ENCODE measurements at places on chromosomes 7 and 10.

DNA sequence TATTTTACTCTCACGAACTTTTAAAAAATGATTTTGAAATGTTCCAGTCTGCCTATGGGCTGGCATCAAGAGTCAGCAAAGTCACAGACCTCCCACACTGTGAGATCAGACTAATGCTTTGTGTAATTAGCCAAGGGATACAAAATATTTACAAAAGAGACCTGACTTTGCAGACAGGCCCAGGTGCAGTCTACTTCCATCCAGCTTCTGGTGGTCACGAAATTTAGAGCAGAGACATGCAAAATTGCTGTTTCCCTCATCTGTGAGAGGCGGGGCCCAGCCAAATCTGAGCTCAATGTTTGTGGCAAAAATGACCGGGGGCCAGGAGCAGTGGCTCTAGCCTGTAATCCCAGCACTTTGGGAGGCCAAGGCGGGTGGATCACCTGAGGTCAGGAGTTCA lies 82.5 kb upstream of the PITRM1 start:
- no peak for DNase-seq

GRCh38 chr7:155227788-155228458 lies 69.8 kb upstream of the INSIG1 start:
- DNase-seq = no peak

DNA sequence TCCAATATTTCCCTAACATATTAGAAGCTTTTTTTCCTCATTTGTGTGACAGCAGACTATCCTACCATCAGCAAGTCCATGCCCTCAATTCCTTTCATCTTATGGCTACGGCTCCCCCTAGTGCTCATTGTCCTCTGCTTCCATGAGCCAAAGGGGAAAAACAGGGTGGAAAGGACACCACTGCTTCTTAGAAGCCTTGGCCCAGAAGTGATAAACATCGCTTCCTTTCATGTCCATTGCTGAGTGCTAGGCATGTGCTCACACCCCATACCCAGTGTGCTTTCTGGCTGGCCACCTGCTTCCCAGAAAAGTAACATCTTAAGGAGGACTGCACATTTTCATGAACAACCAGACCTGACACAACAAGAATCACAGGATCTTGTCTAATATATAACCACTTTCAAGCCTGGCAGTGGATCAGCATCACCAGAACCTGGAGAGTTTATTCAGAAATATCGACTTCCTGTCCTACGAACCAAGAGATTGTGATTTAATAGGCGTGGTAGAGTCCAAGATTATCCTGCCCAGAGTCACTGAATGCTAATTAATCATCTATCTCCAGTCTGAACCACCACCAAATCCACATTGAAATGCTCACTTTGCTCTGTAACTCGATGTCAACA lies 650.5 kb upstream of the SORCS1 start:
- DNase-seq = no peak

GRCh38 chr10:19658131-19658530 lies 158.1 kb upstream of the PLXDC2 start:
- no peak for DNase-seq

- DNase-seq = no peak
These were observed 9.2 kb downstream of the TAS2R60 start for GRCh38 chr7:143452495-143452894.

GRCh38 chr10:45487735-45488134 lies 113.7 kb downstream of the ALOX5 start:
- DNase-seq = no peak

GRCh38 chr7:39720586-39720985 lies 97.2 kb downstream of the RALA start:
- DNase-seq = no peak

- peak; percentile 1 for DNase-seq
These were observed 94.4 kb upstream of the STEAP4 start for GRCh38 chr7:88401009-88401623.

DNA sequence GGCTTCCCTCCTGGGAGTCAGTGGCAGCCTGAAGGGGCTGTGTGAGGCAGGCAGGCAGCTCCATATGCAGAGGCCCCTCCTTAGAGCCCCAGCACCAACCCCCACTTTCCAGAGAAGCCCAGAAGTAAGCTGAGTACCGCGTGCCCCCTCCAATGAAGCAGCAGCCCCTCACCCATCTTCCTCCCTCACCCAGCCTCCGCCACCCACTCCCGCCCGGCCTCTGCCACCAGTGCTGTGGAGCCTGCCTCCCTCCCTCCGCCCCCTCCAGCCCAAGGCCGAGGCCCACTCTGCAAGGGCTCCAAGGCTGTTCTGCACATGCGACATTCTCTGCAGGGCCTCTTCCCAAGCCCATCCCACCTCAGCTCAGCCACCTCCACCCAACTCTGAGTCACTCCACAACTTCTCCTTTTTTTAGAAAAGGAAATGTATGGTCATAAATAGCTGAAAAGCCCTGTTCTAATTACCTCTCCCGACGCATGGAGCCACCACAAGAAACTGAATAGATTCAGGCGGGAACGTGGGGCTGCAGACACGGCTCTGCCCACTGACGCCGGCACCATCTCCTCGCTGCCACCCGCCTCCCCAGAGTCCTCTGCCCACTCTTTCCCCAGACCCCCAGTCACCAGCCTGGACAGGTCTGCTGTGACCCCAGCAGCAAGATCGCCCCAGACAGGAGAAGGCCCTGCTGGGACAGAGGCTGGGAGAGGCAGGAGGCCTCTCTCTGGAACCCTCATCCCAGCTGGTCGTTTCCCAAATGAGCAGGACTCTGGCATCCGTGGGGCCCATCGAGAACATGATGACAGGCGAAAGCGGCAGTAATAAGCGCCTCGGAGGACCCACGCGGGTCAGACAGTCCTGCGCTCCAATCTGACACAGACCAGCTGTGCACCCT lies 213.9 kb downstream of the MAD1L1 start:
- no peak for DNase-seq

DNA sequence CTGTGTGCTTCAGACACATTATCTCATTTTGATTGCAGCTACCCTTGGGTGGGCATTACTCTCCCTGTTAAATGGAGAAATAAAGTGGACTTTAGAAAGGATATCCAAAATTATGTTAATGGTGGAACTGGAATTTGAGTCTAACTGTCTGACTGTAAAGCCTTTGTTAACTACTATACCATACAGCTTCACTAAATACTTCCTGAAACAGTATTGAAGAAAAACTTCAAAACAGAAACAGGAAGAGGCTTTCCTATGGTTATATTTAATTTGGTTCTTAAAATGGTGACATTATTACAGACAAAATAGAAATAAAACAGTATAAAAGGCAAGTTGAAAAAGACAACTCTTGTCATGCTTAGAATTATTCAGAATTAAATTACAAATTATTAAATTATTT lies 25.0 kb downstream of the SPAG6 start:
- DNase-seq = no peak

GRCh38 chr7:42090056-42090455 lies 147.0 kb downstream of the GLI3 start:
- no peak for DNase-seq

- no peak for DNase-seq
These were observed 614.1 kb upstream of the FZD8 start for GRCh38 chr10:36256166-36256565.

GRCh38 chr10:24814568-24815313 lies 91.1 kb upstream of the ARHGAP21 start:
- no peak for DNase-seq

GRCh38 chr10:133258818-133259601 lies 17.7 kb downstream of the ADAM8 start:
- peak; percentile 83 for DNase-seq

- DNase-seq = no peak
These were observed 363.4 kb downstream of the KCNMA1 start for GRCh38 chr10:77274046-77274795.

GRCh38 chr10:20811131-20811530 lies 86.0 kb downstream of the NEBL start:
- DNase-seq = no peak

DNA sequence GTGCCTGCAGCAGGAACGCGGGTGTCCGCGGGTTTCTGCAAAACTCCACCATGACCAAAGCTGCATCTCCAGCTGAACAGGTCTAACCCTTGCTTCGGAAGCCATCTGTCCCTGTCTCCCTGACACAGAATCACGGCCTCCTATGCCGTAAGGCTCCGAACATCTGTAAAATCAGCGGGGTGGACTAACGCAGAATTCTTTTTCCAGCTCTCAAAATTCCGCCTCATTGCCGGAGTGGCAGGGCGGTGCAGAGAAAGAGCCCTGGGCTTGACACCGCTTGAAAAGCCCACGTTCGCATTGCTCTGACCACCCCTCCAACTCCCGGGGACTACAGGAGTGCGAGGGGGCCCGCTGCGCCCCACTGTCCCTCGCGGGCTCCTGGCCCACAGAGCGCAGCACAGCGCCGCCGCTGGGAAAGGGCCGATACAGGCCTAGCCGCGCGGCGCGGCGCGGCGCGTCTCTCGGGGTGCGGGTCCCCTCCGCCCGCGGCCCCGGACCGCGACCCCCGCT lies 409 bp downstream of the DNMBP start:
- no peak for DNase-seq

Data from activated naive CD8-positive, alpha-beta T cell treated with anti-CD3 and anti-CD28 coated beads for 36 hours (primary cell).